NCI-H187 (cell line): ENCODE measurements at places on chromosomes 2 and 18.

GRCh38 chr2:45923701-45924100 lies 272.2 kb downstream of the PRKCE start:
- no peak for DNase-seq

DNA sequence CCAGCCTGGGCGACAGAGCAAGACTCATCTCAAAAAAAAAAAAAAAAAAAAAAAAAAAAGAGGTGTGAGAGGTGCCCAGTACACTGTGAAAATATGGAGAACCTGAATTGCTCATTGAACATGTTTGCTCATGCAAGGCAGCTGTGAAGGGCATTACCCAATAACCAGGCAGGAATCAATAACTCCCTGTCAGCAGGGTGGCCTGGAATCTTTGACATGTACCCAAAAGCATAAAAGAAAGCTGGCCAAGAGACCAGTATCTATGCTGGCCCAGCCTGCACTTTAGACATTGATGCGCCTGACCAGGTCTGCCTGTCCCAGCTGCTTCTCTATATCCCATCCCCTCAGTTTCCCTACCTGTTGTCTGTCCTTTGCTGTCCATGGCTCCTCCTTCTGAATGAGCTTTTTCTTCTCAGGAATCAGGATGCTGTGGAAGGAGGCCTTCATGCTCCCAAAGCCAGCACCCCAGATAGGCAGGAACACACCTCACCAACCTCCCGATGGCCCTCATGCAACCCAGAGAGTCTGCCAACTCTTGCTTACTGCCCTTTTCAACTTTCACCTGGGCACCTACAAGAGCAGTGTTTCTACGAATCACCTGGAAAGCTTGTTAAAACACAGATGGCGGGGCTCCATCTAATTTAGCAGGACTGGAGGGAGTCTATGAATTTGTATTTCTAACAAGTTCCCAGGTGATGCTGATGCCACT lies 83.4 kb upstream of the PPP1CB start:
- no peak for DNase-seq

GRCh38 chr18:27695052-27695451 lies 481.9 kb downstream of the CDH2 start:
- no peak for DNase-seq

- DNase-seq, result no peak
Measured at GRCh38 chr2:23498943-23499342, 114.0 kb downstream of the KLHL29 start.

DNA sequence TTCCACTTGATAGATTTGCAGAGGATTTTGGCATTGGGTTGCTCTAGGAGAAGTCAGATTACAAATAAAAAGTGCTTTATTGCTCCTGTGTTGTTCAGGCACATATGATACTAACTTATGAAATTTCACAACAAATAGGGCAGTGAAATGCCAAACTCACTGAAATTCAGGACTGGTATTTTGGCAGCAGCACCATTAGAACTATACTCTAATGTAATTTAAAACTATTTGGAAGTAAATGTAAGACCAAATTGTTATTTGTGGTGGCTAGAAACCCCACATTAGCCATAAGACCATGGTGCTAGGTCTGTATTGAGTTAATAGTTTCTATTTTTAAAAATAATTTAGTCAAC lies 57.2 kb downstream of the SPTBN1 start:
- no peak for DNase-seq

DNA sequence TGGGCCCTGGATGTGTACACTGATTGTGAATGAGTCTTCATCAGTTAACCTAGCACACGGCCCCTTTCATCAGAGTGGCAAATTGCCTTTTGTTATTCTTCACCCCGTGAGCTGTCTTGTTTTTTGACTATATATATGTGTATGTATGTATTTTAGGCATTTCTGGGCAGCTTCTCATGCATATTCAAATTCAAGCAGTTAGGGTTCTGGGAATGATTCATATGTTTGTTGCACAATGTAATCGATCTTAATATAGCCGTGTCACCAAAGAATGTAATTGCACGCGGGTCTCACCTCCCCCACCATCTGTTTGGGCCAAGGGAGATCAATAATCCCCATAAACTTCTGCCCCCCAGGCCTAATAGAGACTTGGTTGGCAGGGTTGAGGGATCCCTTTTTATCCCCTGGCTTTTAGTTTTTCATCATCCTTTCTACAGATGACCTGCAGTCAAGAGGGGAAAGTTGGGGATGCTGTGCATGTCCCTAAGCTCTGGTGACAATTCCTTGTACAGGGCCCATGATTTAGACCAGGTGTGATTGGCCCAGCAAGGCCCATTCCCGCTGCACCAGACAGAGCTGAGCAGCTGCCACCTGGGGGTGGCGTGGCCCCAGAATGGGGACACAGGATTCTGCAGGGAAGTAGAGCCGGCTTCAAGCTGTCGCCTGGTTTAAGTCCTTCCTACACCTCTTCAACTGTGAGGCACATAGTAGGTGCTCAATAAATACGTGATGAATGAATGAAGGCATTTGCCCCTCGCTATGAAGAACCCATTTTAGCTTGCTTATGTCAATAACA lies 19.2 kb downstream of the KCNF1 start:
- no peak for DNase-seq

GRCh38 chr18:26002375-26002910 lies 88.0 kb downstream of the SS18 start:
- DNase-seq, result no peak

- no peak for DNase-seq
Measured at GRCh38 chr18:9661564-9661963, 46.5 kb upstream of the RAB31 start.
